NCI-H526 treated with DMSO at 0.1 percent for 48 hours (cell line): ENCODE measurements at places on chromosomes 1 and 21.
A peak's percentile ranks its signal among the peaks of the same experiment; 100 is the strongest.

DNA sequence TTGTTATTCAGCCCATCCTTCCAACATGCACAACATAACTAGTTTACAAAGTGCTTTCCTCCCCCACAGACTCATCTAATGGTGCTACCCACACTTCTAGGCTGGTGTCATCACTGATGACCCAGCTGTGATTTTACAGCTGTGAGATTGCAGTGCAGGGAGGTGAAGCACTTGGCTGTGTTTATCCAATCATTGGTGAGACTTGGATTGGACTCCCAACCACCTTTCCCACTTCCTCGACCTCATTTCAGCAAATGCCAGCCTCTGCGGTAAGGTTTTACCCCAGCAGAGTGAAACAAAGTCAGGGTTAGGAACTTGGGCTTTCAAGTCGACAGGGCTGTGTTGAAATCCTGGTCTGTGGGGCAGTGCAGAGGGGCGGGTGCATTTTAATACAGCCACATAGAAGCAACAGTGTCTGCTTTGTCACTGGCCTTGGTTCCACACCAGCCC lies 22.1 kb downstream of the ECHDC2 start:
- DNase-seq: no peak

DNA sequence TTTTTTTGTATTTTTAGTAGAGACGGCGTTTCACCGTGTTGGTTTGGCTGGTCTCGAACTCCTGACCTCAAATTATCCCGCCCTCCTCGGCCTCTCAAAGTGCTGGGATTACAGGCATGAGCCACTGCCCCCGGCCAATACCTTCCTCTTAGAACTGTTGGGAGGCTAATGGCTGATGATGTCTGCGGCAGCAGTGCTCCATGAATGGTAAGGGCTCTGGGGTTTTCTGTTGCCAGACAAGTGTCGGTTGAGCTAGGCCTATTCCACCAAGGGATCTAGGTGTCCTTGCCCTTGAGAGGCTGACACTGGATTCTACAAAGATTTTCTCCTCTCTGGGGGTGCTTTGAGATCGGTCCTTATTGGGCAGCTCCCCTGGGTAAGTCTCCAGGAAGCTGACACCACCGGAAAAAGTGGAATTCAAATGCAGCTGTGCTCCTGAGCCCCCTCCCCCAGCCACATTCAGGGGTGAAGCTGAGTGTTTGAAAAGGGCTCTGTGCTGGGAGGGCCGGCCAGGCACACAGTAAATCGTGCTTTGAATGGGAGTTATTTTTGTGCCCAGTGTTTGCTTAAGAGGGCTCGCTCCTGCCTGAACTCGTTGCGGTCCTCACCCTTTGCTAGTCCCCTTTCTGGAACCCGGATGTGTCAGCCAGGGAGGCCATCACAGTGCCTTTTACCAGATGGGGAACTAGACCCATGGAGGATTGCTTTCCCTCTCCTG lies 5.2 kb downstream of the SOX13 start:
- peak; percentile 89 for DNase-seq

GRCh38 chr1:98306517-98307089 lies 354.9 kb upstream of the SNX7 start:
- DNase-seq: no peak

DNA sequence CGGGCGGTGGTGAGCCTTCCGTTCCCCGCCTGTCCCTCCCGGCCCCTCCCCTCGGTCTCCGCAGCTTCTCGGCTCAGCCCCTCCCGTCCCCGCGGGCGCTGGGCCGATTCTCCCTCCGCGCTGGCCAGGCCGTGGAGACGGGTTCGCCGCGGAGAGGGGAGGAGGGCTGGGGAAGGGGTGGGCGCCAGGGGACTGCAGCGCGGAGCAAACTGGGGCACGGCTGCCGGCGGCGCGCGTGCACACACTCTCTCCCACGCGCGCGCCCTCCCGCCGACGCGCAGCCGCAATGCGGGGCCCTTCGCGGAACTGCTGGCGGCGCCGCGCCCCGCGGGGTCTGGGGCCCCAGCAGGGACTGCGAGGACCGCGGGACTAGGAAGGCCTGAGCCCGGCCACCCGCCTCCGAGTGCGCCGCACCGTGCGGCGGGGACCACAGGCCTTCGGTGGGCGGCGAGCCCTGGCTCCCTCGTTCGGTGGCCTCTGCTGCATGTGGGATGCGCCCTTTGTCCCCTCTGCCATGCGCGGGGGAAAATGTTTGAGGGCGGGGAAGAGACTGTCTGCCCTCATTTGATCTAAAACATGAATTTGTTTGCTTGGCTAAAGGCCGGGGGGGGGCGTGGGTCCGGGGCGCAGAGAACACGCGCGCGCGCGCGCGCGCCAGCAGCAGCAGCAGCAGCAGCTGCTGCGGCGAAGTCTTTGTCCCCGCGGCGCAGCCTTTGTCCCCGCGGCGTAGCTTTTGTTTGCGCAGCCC lies 90.7 kb upstream of the VAMP3 start:
- DNase-seq: peak; percentile 40

DNA sequence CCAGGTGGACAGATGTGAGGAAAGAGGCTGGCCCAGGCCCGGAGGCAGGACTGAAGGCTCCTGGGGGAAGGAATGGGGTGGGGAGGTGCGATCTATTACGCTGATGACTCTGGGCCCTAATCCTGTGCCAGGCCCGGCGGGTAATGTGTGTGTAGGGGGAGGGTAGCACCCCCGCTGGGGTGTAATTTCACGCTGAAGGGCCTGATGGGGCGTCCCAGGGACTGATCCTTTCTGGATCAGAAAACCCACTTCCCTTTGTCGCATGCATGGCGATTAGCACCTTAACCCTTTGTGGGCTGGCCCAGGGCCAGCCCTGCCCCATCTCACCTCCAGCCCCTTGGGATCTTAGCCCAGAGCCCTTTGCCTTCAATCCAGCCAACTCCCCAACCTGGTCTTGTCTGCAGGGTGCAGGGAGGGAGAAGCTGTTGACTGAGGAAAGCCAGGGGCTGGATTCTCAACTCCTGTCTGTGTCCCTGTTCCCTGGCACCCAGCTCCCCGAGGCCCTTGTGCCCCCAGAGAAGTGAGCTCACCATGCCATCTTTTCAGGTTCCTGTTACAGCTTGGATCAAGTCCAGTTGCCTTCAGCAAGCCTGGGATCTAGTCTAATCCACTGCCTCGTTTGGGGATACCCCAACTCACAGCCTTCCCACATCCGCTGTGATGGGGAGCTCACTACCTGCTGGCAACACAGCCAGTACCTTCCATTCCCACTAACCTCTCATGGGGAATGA lies 26.0 kb downstream of the KNCN start:
- DNase-seq: no peak

GRCh38 chr1:234670967-234671626 lies 61.1 kb upstream of the IRF2BP2 start:
- no peak for DNase-seq

DNA sequence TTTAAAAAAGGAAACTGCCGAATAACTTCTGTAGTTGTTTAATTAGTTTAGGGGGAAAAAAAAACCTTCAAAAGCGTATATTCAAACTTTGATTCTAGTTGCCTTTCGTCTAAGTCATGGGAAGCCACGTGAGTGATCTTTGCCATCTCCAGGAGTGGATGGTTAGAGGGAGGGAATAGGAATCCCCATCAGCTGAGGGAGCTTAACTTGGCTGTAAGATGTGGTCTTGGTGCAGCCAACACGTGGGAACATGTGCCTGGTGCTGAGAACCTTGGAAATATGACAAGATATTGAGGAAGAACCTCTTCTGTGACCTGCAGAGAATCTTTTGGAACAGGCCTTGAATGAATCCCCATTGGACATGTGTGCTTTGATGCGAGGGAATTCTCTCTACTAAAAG lies 1.7 kb downstream of the BACE2 start:
- DNase-seq: no peak

DNA sequence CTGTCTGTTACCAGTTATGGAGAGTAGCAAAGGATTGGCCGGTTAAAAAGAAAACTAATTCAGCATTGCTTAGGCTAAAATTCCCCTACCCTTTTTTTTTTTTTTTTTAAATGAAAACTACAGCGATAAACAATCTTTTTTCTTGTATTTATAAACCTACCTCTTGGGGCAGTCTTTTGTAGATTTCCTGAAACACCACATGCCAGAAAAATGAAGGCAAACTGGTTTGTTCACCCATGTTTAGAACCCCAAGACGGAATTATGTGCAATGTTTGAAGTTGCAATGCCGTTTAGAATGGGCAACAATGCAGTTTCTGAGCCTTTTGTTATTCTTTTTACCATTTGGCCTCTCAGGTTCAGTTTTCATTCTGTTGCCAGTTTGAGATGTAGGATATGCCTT lies 59.1 kb downstream of the PRDM2 start:
- no peak for DNase-seq

DNA sequence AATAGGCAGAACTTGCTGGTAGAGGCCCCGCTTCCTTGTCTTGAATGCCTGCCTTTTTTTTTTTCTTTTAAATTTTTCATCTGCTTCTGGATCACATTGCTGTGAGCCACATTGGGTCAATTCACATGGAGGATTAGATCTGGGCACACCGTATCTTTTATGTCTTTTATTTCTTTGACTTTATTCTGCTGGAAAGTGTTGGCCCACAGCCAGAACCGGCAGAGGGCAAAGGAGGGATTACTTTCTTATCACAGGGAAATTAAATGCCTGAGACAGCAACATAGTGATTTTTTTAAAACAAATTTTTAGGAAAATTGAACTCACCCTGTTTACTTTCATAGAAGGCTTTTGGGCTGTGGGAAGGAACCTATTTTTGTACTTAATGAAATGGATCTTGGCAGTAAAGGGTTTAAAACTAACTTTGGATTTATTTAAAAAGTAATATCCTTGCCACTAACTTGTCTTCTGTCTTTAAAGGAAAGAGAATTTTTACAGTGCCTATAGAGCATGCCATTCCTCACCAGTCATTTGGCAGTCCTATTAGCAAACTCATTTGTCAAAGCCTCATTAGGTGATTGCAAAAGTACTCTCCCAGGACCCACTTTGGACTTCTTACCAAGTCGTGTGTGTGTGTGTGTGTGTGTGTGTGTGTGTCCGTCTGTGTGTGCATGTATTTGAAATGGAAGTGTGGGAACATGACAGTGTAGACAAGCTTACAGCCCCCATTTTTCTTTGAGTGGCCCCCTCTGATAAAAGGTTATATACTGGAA lies 68.4 kb downstream of the ST6GALNAC3 start:
- no peak for DNase-seq

- DNase-seq: peak; percentile 28
Observed at GRCh38 chr1:15384301-15384901, 25.3 kb upstream of the EFHD2 start.

GRCh38 chr1:241482761-241483250 lies 36.7 kb downstream of the FH start:
- no peak for DNase-seq

DNA sequence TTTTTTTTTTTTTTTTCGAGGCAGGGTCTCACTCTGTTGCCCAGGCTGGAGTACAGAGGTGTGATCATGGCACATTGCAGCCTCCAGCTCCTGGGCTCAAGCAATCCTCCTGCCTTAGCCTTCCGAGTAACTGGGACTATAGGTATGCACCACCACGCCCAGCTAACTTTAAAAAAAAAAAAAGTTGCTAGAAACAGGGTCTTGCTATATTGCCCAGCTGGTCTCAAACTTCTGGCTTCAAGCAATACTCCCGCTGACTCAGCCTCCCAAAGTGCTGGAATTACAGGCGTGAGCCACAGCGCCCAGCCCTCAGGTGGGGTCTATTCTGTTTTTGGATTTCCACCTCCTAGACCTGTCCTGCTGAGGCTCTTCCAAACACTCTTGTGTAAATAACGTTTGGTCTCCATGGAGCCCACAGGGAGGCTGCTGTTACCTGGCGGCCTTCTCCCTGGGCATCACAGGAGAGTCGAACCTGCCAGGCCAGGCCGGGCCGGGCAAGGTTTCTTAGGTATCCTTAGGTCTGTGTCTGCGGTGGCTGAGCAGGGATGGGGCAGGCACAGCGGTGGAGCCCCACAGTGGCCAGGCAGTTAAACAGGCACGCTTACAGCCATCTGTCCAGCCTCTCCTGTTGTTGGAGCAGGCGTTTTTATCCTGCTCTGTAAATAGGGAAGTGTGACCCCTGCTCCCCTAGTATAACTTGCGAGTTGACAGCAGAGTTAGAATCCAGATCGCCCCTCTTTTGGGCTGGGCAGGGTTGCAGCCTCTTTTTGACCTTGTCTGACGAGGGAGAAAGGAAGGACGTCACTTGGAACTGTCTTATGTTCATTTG lies 18.8 kb downstream of the PLEKHM2 start:
- DNase-seq: no peak

DNA sequence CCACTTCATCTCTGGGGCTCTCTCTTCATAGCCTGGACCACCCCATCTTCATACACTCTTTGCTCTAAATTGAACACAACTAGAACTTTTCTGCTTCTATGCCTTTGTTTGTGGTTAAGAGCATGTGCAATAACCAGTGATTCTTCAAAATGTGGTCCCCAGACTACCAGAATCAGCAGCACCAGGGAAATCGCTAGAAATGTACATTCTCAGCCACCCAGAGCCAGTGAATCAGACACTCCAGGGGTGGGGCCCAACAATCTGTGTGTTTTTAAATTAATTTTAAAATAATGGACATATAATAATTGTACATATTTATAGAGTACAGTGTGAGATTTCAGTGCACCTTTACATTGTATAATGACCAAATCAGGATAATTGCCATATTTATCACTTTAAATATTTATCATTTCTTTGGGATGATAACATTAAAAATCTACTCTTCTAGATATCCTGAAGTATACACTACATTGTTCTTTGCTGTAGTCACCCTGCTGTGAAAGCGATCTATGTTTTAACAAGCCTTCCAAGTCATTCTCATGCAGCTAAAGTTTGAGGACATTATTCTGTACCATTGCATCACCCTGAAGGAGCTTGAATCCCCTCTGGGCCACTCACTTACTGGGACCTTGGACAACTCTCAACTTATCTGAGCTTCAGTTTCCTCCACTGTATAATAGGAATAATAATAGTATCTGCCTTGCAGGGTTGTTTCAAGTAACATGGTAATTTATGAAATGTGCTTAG lies 10.8 kb downstream of the GRHL3 start:
- DNase-seq: no peak

DNA sequence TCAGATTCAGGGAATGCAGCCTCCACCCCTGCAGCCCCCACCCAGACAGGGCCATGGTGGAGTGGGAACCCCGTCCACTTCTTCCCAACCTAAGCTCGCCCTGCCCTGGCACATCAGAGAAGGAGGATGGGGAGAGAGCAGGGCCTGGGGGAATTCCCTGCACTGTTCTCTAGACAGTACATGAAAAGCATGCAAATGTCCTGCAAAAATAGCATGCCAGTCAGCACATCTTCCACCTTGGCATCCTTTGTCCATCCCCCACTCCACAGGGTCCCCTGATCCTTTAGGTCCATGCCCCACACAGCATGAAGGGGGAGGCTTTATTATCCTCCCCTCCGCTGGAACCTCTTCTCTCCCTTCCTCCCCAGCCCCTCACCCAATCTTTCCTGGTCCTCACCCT lies 35.0 kb upstream of the RD3 start:
- no peak for DNase-seq

GRCh38 chr1:85396194-85396593 lies 68.8 kb downstream of the DDAH1 start:
- no peak for DNase-seq

- DNase-seq: no peak
Observed at GRCh38 chr1:2283991-2284895, 56.1 kb downstream of the SKI start.
